ENCODE measurements at places on chromosomes 7 and 10.

- DNase-seq = no peak
These were observed 441.7 kb downstream of the TYW1 start for GRCh38 chr7:67438198-67438882.

- DNase-seq = no peak
These were observed 22.7 kb downstream of the NT5C3A start for GRCh38 chr7:33039903-33040292.

GRCh38 chr10:15780353-15781135 is 60.8 kb upstream of the ITGA8 start:
- DNase-seq = no peak

DNA sequence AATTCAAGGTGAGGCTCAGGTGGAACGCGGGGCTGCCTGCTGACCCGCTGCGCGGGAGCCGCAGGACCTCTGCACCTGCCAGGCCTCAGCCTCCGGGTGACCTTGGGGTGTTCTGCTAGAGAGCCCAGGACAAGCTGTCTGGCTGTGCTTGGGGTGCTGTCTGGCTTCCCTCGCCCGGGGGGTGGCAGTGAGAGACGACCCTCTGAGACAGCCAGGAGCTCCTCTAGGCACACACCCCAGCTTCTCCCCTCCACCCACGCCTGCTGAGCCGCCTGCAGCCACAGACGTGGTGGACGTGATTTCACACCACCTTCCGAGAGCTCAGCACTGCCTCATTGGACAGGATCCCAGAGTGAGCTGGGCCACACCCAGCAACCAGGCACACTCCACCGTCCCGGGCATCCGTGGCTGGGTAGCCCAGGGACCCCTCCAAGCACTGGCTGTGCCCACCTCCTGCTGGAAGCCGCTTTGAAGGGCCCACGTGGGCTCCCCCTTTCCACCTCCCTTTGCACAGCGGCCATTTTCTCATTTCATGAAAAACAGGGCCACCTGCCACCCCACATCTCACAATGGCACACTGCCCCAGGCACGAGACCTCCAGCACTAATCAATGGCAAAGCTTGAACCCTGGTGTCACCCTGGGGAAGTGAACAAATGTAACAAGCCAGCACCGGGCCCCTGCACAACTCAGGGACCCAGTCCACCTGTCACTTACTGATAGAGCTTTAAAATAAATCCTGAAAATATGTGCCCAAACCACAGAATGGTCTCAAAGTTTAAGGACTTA is 35.0 kb downstream of the ZFAND2A start:
- no peak for DNase-seq

GRCh38 chr7:43141091-43141490 is 28.6 kb downstream of the HECW1 start:
- DNase-seq = no peak

DNA sequence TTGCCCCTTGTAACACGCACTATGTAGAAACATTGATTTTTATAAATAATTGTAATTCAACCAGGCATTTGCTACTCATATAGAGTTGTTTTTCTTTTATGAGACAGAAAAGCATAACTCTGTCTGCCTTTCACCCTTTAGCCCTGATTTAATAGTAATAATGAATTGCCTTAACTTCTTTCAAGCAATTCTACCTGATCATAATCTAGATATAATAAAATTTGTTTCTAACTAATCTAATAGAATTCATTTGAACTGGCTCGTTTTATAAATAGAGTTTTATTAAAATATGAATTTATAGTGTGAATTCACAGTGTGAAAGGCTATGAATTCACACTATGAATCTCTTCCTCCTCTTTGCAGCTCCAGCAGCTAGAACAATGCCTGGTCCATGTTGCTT is 184.1 kb upstream of the PTN start:
- DNase-seq = no peak
